ENCODE measurements at places on chromosomes 4 and X.

DNA sequence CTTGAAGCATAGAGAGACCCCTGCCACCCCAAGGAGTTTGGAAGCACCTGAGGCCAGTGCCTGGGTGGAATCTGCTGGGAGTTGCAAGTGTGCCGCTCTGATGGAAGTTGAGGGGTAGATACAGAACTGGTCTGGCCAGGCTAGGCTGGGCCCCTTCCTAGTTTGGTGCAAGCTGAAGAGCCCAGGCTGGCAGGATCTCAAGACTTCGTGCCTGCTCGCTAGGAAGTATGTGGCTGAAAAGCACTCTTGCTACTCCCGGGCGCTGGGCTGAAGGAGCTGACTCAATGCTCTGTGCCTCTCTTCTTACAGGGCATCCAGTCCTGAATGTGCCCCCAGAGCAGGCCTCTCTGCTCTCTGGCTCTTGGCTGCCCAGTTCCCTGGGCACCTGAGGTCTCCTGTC, 51.7 kb upstream of the PJA1 start:
- DNase-seq: no peak

GRCh38 chr4:183014361-183015084, 84.5 kb upstream of the WWC2 start:
- no peak for DNase-seq

DNA sequence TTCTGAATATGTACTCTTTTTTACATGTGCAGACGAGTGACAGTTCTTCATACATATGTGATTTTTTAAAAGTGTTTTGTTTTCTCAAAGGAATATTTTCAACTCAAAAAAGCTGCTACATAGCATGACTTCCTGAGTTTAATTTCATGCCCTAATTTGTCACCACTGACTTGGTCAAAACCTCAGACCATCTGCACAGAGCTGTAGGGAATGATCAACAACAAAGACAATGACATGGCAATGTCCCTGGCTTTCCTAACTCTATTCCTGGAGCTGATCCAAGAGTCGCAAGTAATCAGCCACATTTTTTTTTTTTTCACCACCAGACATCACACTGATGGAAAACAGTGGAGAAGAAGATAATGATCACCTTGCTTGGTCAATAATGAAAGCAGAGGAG, 97.7 kb downstream of the TMA16 start:
- DNase-seq: no peak

GRCh38 chr4:164023214-164023613, 528.7 kb downstream of the TMA16 start:
- DNase-seq: no peak
